ENCODE measurements at places on chromosomes 11 and 22. TPM values are rescaled to one million over a fixed set of nuclear protein-coding genes. Genes with fewer than 3 reads are reported as not detected.

The PRAME gene
- not detected for total RNA-seq

The P2RY2 gene
- not detected for total RNA-seq

The CCND1 gene
- total RNA-seq = 300 TPM

The CHRM4 gene
- total RNA-seq = 0.42 TPM

The ZP1 gene
- total RNA-seq = 0.49 TPM

The MYOD1 gene
- not detected for total RNA-seq

DNA sequence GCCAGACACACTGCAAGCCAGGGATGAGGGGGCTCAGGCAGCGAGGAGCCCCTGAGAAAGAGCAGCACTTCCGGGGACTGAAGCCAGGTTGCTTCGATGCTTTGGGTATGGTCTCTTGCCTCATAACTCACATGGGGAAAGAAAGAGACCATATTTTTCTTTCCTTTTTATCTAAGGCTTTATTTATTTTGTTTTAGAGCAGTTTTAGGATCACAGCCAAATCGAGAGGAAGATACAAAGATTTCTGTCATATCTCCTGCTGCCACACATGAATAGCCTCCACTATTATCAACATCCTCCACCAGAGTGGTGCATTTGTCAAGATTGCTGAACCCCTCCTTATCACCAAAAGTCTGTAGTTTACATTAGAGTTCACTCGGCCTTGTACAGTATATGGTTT is 24.3 kb upstream of the ADSL start:
- H3K4me3 ChIP-seq = no peak overlapping the region
- no peak for DNase-seq
- H3K4me1 ChIP-seq = peaks cover 2% of the 10 kb centered on the region
- peaks cover 42% of the 10 kb centered on the region for H3K36me3 ChIP-seq
- no peaks in the 10 kb centered on the region for H3K27me3 ChIP-seq
- H3K27ac ChIP-seq = no peak overlapping the region

GRCh38 chr11:45585205-45585604 is 80.2 kb downstream of the CHST1 start:
- no peaks in the 10 kb centered on the region for H3K4me1 ChIP-seq
- DNase-seq = no peak
- peaks cover 44% of the 10 kb centered on the region for H3K27me3 ChIP-seq
- no peaks in the 10 kb centered on the region for H3K36me3 ChIP-seq

DNA sequence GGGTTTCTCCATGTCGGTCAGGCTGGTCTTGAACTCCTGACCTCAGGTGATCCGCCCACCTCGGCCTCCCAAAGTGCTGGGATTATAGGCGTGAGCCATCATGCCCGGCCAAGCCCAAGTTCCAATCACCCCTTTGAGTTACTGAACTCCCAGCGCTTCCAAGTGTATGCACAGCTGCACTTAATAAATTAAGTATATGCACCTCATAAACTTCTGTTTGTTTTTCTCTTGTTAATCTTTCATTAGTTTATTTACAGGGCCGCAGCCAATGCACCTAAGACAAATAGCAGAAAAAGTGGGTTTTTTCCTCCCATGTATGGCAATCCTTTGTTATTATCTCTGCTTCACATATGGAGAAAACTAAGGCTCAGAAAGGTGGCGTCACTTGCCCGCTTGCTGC is 21.3 kb downstream of the SYN3 start:
- no peak overlapping the region for H3K27ac ChIP-seq
- DNase-seq = no peak
- H3K4me3 ChIP-seq = no peak overlapping the region

DNA sequence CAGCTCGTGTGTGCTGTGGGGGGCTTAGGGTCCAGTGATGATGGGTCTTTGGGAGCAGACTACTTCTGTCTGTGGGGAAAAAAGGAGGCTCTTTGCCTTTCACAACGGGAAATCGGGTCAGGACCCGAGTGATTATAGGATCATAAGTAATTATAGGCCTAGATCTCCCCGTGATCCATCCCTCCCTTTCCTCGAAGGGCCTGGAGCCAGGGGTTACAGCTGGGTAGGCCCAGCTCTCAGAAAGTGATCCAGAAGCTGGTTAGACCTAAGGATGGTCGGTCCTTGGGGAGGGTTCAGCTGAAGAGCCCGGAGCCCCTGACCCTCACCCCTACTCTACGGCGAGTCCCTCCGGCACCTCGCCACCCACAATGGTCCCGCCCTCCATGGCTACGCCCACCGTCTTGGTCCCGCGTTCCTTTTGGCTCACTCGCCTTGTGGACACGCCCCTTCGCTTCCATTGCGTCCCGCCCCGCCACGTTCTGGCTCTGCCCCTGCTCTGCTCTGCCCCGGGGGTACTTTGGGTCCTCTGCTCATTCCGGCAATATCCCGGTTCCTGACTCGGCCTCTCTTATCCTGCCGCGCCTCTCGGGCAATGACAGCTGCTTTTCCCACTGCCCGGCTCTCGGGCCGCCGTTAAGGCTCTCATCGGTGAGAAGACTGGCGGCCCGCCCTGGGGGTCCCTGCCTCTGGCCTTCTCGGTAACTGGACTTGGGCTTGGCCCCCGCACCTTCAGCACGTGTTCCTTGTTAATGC is 5.0 kb downstream of the IGSF22 start:
- DNase-seq = peak; percentile 92
- peaks cover 11% of the 10 kb centered on the region for H3K4me1 ChIP-seq
- no peaks in the 10 kb centered on the region for H3K36me3 ChIP-seq
- H3K4me3 ChIP-seq = peak overlapping the region; percentile 89
- H3K27me3 ChIP-seq = peaks cover 7% of the 10 kb centered on the region
- peak overlapping the region; percentile 92 for H3K27ac ChIP-seq

- no peaks in the 10 kb centered on the region for H3K36me3 ChIP-seq
- H3K27me3 ChIP-seq = no peaks in the 10 kb centered on the region
- DNase-seq = no peak
- H3K4me1 ChIP-seq = peaks cover 13% of the 10 kb centered on the region
Observed at GRCh38 chr11:74388678-74389327, 9.4 kb downstream of the PGM2L1 start.

DNA sequence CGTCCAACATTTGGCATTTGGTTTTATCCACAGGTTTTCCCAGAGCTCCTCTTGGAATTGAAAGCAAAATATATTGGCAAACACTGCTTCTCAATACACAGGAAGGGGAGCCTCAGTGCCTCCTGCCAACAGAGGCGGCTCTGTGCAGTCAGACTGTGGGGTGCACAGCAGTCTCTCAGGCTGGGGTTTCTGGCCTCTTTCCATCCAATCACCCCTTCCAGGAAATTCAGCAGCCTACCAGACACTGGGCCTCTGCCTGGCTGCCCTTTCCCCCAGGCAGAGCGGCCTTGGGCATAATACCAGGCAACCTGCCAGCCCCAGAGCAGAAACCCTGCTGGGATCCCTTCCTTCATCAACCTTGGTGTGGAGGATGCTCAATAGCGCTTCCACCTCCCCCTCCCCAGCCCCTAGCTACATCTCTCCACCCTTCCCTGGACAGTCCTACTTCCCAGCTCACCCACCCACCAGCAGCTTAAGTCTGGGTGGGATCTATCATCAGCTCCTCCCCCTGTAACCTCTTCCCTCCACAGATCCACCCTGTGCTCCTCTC is 17.8 kb upstream of the RAPSN start:
- peaks cover 44% of the 10 kb centered on the region for H3K4me1 ChIP-seq
- H3K27ac ChIP-seq = peak overlapping the region; percentile 82
- H3K36me3 ChIP-seq = peaks cover 18% of the 10 kb centered on the region
- DNase-seq = peak; percentile 75
- no peaks in the 10 kb centered on the region for H3K27me3 ChIP-seq
- H3K4me3 ChIP-seq = no peak overlapping the region

GRCh38 chr11:110525883-110526282 is 96.1 kb downstream of the FDX1 start:
- H3K36me3 ChIP-seq = peaks cover 4% of the 10 kb centered on the region
- H3K27ac ChIP-seq = no peak overlapping the region
- no peaks in the 10 kb centered on the region for H3K27me3 ChIP-seq
- DNase-seq = no peak
- no peak overlapping the region for H3K4me3 ChIP-seq

DNA sequence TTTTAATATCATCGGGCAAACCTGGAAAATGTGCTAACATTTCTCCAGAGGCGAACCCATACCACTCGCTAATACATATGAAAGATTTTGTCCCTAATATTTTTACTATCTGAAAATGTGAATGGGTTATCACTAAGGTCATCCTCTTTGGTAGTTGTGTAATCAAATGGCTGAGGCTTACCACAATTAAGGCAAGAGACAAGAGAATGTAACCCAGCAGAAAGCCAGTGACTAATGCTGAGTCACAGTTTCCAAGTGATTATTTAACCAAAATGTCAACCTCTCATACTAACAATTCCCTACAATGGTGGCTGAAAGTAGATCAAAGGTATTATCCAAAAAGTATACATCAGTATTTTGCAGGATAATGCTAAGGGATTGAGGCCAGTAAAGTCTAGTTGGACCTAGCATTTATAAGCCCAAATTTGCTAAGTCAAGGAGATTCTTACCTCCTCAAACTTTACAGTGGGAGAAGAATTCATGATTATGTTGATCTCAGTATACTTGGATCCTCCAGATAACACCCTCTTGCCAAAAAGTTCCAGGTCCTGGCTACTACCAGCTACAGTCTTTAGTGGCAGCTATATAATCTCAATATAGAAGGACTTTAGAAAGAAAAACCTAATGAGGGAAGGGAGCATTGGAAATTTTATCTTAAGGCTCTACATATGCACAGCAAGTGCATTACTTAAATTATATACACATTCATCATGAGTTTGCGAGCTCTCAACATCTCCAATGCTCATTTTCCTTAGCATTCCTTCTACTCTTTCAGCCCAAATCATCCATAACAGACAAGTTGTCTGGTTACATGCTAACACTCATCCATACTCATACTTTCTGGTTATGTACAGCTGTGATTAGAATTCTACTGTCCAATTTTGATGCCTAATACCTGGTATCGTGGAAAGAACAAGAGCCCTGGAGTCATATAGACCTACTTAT is 25.4 kb downstream of the SIK3 start:
- H3K27ac ChIP-seq = peak overlapping the region; percentile 18
- DNase-seq = no peak
- no peaks in the 10 kb centered on the region for H3K27me3 ChIP-seq

- no peaks in the 10 kb centered on the region for H3K36me3 ChIP-seq
- no peak overlapping the region for H3K4me3 ChIP-seq
- peaks cover 12% of the 10 kb centered on the region for H3K4me1 ChIP-seq
- H3K27me3 ChIP-seq = no peaks in the 10 kb centered on the region
- H3K27ac ChIP-seq = no peak overlapping the region
Observed at GRCh38 chr11:61756452-61757212, 4.2 kb downstream of the MYRF start.

DNA sequence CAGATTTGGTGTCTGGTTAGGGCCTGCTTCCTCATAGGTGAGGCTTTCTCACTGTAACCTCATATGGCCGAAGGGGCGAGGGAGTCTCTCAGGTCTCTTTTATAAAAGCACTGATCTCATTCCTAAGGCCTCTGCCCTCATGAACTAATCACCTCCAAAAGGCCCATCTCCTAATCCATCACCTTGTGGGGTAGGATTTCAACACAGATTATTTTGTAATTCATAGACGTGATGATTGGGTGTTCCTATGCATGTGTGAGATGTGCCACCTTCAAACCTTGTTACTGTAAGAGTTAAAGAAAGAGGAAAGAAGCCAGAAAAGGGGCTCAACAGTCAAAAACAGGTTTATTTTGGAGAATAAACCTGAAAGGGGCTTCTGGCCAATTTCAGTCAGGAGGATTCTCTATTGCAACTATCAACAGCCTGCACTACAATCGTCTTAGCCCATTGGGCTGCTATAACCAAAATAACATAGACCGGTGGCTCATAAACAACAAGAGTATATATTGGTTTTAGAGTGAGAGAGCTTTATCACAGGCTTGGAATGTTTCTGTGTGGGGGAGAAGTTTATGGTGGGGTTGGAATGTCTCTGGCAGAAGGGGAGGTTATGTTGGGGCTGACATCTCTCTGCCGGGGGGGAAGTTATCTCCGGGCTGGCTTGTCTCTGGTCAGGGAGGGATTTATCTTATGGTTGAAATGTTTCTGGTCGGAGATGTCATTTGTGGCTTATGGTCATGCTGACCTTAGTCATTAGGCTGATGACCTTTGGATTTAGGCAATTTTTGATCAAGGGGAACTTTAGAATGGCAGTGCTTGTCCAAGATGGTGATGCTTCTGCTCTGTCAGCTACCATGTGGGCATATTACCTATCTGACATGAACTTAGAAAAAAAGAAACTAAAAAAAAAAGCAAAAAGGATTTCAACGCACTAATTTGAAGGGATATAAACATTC is 35.1 kb downstream of the CSF2RB start:
- no peak for DNase-seq
- peaks cover 29% of the 10 kb centered on the region for H3K27me3 ChIP-seq
- no peak overlapping the region for H3K4me3 ChIP-seq

DNA sequence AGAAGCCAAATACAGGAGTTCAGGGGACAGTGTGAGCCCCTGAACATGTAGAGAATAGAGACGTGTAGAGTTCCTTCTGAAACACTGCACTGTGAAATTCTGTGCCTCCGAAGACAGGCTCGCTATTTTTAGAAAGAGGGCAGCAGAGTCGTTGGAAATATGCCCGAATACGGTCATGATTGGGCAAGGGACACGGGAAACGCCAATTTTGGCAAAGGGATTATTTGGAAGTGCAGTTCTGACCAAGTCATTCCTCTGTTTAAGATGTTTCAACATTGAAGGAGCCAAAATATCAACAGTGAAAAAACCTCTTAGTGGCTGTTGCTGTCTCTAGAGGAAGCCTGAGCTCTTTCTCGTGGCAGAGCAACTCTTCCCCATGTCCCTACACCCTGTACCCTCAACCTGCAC is 9.5 kb upstream of the CBX6 start:
- peaks cover 1% of the 10 kb centered on the region for H3K36me3 ChIP-seq
- peaks cover 31% of the 10 kb centered on the region for H3K4me1 ChIP-seq
- DNase-seq = no peak
- H3K27me3 ChIP-seq = peaks cover 3% of the 10 kb centered on the region
- peak overlapping the region; percentile 95 for H3K27ac ChIP-seq

GRCh38 chr22:36358533-36359469 is 29.0 kb downstream of the MYH9 start:
- H3K4me1 ChIP-seq = peaks cover 99% of the 10 kb centered on the region
- H3K36me3 ChIP-seq = peaks cover 20% of the 10 kb centered on the region

DNA sequence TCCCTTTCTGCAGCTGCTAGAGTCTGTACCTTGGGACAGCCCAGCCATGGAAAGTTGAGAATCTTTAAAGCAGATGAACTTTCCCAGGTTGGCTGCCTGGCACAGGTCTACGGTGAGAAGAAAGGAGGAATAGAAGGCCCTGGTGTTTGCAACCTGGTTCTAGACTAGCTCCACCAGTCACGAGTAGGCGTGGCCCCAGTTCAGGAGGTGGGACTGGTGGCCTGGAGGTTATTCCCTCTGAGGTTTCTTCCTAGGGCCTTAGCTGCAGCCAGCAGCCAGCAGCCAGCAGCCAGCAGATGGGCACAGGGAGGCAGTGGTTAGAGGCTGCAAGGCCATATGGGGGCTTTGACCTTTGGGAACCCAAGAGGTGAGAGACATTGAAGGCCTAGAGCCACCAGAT is 40.9 kb downstream of the PRDM11 start:
- peak overlapping the region; percentile 32 for H3K27ac ChIP-seq
- no peaks in the 10 kb centered on the region for H3K27me3 ChIP-seq
- no peak for DNase-seq
- peaks cover 39% of the 10 kb centered on the region for H3K36me3 ChIP-seq
- H3K4me1 ChIP-seq = peaks cover 20% of the 10 kb centered on the region
- no peak overlapping the region for H3K4me3 ChIP-seq

GRCh38 chr22:38111925-38112355 is 1.5 kb upstream of the BAIAP2L2 start:
- H3K4me1 ChIP-seq = peaks cover 4% of the 10 kb centered on the region
- DNase-seq = peak; percentile 86
- H3K27ac ChIP-seq = no peak overlapping the region
- H3K36me3 ChIP-seq = peaks cover 3% of the 10 kb centered on the region

GRCh38 chr11:112968941-112969713 is 7.9 kb downstream of the NCAM1 start:
- H3K36me3 ChIP-seq = no peaks in the 10 kb centered on the region
- peaks cover 10% of the 10 kb centered on the region for H3K27me3 ChIP-seq
- DNase-seq = no peak
- peaks cover 12% of the 10 kb centered on the region for H3K4me1 ChIP-seq
